ENCODE measurements at places on chromosomes 16 and 17.

DNA sequence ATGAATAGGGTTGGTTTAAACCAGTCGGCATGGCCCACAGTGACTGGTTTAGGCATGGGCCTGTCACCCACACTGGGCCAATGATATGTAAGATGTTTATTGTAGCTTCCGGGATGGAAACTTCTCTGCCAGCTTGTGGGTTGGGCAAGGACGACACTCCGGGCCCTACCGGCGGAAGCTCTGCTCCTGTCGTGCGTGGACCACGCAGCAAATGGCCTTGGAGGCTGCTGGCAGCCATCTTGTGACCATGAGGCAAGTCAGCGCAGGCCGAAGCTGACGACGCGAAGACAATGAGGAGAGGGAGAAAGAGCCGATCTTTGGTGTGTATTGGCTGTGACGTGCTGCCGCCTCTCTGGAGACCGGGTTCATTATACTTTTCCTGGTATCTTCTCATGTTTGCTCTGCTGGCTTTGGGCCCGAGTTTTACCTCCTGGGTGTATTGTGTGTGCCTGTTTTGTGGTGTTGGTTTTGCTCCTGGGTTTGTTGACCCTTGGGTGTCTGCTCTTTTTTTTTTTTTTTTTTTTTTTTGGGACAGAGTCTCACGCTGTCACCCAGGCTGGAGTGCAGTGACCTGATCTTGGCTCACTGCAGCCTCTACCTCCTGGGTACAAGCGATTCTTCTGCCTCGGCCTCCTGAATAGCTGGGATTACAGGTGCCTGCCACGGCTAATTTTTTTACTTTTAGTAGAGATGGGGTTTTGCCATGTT lies 15.4 kb downstream of the SLC25A10 start:
- no peak for DNase-seq

GRCh38 chr17:75684249-75684648 lies 17.1 kb downstream of the SAP30BP start:
- no peak for DNase-seq

DNA sequence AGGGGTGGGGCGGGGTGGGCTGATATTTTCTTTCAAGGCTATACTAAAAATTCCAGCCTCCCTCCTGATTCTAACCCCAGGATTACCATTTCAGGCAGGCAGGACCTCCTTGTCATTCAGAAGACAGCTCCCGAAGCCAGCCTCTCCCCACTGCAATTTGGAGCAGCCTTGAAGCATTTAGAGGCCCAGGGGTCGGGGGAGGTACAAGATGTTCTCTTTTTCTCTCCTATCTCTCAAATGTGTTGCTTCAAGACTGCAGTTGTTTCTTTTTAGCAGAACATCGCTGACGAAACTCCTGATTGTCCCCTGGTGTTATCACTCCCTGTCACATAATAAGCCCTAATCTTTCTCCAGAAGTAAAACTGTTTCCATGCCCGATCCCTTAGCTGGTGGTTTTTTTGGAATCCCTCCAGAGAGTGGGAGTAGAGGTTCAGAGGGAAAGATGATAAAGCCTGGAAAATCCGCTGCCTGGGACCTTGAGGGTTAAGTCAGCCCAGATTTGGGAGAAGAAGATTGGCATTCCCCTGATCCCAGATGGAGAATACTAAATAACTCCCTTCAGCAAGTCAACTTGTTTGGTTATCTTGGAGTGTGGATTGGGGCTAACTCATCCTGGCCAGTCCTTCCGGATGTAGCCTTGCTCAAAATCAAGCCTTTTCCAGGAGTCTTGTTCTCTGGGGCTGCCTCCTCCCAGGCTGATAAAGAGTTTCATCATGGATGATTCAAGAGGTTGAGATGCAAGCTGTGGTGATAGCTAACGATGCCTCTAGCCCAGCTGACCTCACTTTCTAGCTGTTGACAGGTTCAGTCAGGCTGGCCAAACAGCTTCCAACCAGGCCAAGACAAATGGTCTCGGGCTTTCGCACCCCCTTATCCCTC lies 71.3 kb downstream of the SOX9 start:
- DNase-seq = no peak

GRCh38 chr17:6608321-6608720 lies 32.2 kb downstream of the KIAA0753 start:
- no peak for DNase-seq

DNA sequence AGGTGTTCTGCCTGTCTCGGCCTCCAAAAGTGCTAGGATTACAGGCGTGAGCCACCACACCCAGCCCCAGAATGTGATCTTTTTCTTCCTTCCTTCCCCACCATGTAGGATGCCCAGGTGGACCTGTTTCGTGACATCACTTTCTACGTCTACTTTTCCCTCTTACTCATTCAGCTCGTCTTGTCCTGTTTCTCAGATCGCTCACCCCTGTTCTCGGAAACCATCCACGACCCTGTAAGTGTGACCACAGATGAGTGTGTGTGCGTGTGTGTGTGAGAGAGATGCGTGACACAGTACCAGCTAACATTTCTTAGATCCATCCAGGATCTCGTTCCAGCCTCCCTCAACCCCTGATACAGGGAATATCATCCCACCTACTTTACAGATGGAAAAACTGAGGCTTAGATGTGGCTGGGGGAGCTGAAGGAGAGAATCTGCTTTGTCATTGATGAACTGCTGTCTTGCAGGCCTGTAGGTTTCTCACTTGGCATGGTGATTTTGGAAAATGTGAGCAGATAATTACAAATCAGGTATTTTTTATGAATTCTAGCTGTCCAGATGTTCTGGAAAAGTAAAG lies 67.1 kb downstream of the ABCC1 start:
- no peak for DNase-seq

- DNase-seq = no peak
Observed at GRCh38 chr16:75628351-75628750, 5.3 kb upstream of the ADAT1 start.

DNA sequence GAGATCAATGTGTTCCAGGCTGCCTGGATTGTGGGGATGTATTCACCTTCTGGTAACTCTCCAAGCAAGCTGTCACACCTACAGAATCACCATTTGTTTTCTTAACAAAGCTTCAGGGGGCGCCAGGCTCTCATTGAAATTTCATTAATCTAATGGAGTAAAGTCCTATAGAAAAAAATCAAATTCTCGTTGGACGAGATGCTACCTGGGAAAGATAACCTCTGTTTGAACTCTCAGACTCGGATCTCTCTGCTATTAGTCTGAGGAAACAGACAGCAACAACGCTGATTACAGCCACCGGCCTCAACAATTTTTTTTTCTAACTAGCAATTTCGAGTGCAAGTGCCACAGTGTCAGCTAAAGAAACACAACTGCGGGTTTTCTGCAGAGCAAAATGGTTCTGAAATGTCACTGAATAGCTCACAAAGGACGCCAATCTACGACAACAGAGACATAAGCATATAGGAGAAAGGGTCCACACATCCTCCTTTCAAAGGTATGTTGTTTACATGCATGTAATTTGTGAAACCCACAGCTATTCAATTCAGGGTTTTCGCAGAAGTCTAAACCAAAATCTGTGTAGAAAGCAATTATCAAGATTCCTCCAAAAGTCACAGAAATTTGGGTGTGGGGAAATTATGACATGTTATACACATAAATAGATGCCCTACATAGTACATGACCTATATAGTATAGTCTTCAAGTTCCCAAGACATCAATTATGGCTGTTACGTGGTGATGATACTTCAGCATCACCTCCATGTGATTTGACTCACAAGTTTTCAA lies 135.8 kb downstream of the SKAP1 start:
- DNase-seq = no peak

DNA sequence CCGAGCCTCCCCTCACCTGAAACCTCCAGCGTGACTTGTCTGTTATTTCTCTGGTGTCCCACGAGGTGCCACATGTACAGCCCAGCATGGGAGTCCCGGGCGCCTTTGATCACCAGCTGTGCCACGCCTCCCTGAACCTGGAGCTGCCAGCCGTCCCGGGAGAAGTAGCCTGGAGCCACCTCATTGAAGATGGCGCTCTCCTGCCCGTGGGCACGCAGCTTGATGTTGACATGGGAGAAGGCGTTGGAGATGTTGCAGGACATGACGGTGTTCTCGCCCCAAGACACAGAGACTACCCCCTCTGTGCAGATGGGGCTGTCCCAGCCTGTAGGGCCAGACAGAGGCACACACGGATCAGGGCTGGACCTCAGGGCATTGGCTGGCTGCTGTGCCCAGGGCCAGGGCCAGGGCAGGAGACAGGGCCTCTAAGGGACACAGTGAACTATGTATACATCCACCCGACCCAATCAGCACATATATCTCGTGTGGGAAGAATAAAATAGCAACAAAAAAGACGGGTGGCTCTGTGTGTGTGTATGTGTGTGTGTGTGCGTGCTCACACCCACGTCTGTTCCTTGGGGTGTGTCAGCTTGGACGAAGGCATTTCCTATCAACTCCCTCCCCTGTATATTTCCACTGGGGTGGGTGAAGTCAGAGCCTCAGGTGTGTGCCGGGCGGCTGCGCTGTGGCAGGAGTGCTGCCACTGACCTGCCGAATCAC lies 7.3 kb upstream of the CD7 start:
- no peak for DNase-seq

DNA sequence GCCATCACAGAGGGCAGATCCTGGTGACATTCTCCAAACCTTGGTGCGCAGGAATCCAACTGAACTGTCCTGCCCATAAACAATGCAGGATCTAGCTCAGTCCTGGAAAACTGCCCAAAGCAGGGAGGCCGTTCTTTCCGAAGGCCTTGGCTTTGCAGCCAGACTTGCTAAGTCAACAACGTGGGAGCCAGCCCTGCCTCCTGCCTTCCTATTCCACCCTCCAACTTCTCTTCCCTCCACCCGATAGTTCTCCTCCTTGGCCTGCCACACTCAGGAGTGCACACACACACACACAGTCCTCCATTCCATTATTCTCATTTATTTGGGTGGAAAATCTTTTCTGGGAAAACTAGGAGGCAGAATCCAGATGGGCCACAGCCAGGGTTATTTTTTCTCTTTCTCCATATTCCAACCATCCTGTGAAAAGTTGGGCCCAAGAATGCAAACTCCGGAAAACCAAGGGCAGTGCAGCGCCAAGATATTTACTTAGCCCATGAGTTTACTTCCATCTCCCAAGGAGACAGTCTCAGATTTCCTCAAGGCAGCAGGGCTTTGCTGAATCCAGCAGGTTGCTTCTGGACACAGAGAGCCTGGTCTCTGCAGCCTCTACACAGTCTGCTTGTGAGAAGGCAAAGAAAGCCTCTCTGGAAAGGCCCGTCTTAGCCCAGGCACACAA lies 15.8 kb downstream of the COPRS start:
- no peak for DNase-seq

- DNase-seq = no peak
Observed at GRCh38 chr17:36535669-36536081, 888 bp downstream of the PIGW start.

DNA sequence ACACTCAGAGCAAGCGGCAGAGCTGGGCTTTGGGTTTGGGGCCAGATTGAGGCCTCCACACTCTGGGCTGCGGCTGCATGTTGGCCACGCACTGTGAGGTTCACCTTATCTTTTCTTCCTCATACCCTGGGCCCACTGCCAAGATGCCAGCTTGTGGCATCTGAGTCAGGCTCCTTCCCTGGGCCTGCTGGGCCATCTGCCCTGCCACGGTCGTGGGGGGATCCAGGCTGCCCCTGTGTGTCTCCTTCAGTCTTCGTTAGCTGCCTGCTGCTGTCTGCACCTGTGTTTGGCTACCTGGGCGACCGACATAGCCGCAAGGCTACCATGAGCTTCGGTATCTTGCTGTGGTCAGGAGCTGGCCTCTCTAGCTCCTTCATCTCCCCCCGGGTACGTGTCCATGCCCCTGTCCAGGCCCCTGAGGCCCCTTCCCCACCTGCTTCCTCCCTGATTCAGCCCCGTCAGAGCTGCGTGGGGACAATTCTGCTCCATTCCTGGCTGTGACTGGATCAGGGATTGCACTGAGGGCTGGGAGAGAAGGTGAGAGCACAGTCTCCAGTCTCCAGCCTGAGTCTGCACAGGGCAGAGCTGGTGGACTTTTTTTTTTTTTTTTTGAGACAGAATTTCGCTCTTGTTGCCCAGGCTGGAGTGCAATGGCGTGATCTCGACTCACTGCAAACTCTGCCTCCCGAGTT lies 11.2 kb downstream of the SPNS3 start:
- DNase-seq = no peak

GRCh38 chr17:80813318-80813717 lies 178.3 kb upstream of the CHMP6 start:
- DNase-seq = no peak

DNA sequence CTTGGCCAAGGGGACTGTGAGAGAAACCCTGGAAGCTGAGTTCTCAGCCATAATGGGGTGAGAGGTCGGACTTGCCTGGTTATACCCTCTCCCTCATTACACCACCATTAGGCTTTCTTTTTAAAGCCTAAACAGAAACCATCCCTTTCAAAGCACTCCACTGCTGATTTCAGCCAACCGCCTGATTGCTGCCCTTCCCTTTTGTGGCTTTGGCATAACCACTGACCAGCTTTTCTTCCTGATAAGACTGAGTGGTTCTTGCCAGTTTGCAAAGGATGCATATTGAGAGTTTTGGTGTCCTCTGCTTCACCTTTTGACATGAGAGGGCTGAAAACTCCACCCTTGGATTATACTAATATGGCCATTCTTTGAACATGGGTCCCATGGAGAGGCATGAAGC lies 308.2 kb upstream of the GOT2 start:
- DNase-seq = no peak

- DNase-seq = no peak
Observed at GRCh38 chr17:81404558-81405165, 9.4 kb downstream of the BAHCC1 start.

GRCh38 chr17:74480290-74480689 lies 13.9 kb downstream of the CD300A start:
- DNase-seq = no peak

GRCh38 chr17:31806921-31807320 lies 52.1 kb downstream of the COPRS start:
- DNase-seq = no peak

- DNase-seq = no peak
Observed at GRCh38 chr16:89117227-89117974, 23.7 kb downstream of the ACSF3 start.

DNA sequence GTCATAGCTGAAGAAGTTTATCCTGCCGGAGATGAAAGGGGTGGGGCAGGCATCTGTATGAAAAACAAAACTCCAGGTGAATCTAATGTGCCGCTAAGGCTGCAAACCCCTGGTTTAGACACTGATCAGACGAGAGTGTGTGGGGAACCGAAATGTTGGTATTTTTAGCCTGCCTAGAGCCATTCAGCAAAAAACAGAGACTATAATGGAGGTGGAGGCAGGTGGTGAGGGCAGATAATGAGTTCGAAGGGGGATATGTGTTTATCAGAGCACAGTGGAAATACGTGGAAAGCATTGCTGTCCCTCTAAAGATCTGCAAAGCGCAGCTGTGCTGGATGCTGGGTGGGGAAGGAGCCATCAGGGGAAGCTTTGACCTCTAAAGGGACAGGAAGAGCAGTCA lies 127.5 kb upstream of the WSCD1 start:
- DNase-seq = no peak

DNA sequence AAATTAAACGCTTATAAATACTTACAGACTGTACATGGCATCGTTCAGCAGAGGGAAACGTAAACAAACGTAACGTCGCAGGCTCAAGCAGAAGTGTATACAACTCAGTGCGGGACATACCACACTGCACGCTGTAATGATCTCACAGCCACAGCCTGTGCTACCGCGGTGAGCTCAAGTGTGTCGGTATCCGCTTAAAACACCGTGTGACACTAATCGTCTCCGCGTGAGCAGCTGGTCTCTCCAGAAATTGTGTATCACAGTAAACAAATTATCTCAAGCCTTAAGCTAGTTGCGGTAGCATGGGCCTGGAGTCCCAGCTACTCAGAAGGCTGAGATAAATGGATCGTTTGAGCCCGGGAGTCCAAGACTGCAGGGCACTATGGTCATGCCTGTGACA lies 115.3 kb downstream of the ANKRD11 start:
- no peak for DNase-seq

Measured in stimulated activated CD4-positive, alpha-beta T cell treated with anti-CD3 and anti-CD28 coated beads, Interleukin-12 subunit alpha, Interleukin-12 subunit beta, amount 100 ng/mL, for 4 hours (primary cell).